Activated CD4-positive, alpha-beta T cell treated with anti-CD3 and anti-CD28 coated beads, Interleukin-2, amount 10 ng/mL, durations not matched to agents 7 days and 5 days (primary cell): ENCODE measurements at places on chromosomes 4 and X. TPM values are rescaled to one million over a fixed set of nuclear protein-coding genes. Genes with fewer than 3 reads are reported as not detected.

Gene CCDC120
- total RNA-seq: 5.9 TPM

DNA sequence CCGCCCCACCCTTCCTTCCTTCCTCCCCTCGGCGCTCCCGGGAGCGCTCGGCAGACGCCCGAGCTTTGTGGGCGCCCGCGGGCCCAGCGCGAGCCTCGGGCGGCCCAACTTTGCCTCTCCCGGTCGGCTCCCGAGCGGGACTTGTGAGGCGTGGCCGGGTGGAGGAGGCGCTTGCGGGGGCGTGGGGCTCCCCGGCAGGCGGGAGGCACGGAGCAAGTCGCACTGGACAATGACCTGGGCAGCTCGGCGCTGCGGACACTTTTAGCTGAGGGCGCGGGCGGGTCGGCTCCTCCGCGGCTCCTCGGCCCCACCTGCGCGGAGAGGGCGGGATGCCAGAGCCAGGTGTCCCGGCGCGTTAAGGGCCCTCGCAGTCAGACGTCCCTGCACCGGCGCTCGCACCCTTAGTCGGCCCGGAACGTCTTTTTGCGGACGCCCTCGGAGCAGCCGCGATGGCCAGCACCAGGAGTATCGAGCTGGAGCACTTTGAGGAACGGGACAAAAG, 385 bp downstream of the DCLK2 start:
- H3K27ac ChIP-seq: no peak overlapping the region
- no peaks in the 10 kb centered on the region for H3K4me1 ChIP-seq
- no peak overlapping the region for H3K4me3 ChIP-seq
- DNase-seq: no peak
- H3K27me3 ChIP-seq: peaks cover 55% of the 10 kb centered on the region

DNA sequence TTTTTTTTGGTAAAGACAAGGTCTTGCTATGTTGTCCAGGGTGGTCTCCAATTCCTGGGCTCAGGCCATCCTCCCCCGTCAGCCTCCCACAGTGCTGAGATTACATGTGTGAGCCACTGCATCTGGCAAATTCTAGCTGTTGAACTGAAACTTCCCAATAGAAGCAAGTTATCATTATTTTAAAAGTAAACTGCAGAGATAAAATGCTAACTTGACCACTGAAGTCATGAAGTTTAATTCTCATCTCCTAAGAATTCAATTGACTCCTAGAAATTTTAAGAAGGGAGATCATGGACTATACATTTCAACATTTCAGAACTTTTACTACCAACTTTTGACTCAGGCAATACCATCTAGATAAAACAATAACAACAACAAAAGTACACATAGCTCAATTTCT, 11.7 kb upstream of the EXOSC9 start:
- H3K4me3 ChIP-seq: no peak overlapping the region
- H3K27me3 ChIP-seq: peaks cover 22% of the 10 kb centered on the region
- no peak overlapping the region for H3K27ac ChIP-seq
- H3K4me1 ChIP-seq: peaks cover 10% of the 10 kb centered on the region
- no peak for DNase-seq
- no peaks in the 10 kb centered on the region for H3K36me3 ChIP-seq

Gene IL1RAPL2
- not detected for total RNA-seq
